ENCODE measurements at places on chromosomes 7 and 10.

- no peak for DNase-seq
These were observed 18.7 kb downstream of the CADPS2 start for GRCh38 chr7:122867471-122867980.

- no peak for DNase-seq
These were observed 29.0 kb upstream of the SUN1 start for GRCh38 chr7:803243-803635.

GRCh38 chr10:132659206-132660091, 121.9 kb downstream of the INPP5A start:
- DNase-seq, result no peak

GRCh38 chr7:46879783-46880182, 702.1 kb downstream of the TNS3 start:
- DNase-seq, result no peak

- DNase-seq, result no peak
These were observed 67.6 kb downstream of the MCU start for GRCh38 chr10:72759584-72759983.

Data from stimulated activated naive CD8-positive, alpha-beta T cell treated with anti-CD3 and anti-CD28 coated beads, Interleukin-15, amount 100 ng/mL, for 72 hours (primary cell).